ENCODE measurements at places on chromosomes 2 and 18.

DNA sequence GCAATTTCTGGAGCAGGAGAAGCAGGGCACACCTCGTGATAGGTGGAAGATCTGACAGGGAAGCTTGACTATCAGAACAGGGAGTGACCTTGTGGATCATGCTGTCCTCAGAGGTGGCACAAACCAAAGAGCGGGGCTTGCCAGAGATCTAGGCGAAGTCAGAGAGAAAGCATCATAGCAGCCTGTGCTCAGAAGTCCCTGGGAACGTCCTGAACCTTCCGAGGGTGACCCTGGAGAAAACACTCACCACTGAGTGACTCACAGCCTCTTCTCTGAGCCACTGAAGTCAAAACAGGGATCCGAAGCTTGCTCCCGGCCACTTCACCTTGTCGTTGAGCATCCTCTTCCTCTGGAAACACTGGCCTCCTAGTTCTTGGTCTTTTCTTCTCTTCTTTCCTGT, 56.7 kb downstream of the IL1R2 start:
- no peak for DNase-seq

- DNase-seq, result no peak
Observed at GRCh38 chr18:71485611-71486010, 1058.5 kb downstream of the CBLN2 start.

DNA sequence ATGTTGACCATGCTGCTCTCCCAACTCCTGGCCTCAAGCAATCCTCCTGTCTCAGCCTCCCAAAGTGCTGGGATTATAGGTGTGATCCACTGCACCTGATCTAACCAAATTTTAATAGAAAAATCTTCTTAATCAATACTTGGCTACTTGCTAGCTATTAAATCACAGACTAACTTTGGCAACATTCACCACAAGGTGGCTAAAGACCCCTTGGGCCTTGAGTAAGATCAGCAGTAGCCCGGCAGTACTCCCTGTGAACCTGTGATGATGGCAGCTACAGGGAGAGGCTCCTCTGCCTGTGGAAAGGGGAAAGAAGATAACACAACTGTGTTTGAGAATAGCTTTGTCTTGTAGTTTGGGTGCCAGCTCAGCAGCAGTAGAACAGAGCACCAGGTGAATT, 102.9 kb downstream of the SLC39A10 start:
- DNase-seq, result no peak

DNA sequence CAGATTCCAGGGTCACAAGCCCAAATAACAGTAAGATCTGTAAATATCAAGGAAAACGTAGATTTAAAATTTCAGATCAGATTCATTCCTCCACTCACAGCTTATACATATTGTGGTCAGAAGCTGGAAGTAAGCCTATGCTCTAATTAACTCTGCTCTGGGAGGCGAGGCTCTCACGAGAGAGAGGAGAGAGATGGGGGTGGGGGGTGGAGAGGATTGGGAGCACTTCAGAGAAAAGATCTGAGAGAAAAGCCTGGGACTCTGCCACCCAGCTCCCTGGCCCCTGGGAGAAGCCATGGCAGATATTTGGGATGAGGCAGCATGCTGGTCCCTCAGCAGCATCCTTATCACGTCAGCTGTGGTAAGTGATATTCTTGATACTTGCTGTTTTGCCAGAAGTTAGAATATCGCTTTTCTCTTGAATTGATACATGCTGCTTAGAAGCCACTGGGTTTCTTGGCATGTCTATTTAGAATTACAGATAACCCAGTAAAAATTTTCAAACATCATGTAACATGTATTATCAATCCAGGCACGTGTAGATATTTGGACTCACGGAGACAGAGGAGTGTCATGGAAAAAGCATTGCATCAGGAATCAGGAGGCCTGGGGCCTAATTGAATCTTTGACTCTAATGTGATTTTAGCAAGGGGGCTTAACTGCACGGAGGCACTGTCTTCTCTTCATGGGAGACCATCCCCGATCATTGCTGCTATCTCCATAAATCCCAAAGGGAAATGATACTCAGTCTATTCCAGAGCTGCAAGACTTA, 265.4 kb downstream of the HRH4 start:
- DNase-seq, result no peak

DNA sequence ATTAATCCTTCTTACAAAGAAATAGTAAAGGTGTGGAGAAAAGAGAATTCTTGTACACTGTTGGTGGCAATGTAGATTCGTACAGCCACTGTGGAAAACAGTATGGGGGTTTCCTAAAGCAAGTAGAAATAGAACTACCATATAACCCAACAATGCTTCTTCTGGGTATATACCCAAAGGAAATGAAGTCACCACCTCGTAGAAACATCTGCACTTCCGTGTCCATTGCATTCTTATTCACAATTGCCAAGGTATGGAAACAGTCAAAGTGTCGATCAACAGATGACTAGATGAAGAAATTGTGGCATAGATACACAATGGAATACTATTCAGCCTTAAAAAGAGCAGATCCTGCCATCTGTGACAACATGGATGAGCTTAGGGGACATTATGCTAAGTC, 93.4 kb upstream of the TGIF1 start:
- DNase-seq, result no peak

- DNase-seq, result no peak
Observed at GRCh38 chr18:71018816-71019215, 730.0 kb downstream of the SOCS6 start.

DNA sequence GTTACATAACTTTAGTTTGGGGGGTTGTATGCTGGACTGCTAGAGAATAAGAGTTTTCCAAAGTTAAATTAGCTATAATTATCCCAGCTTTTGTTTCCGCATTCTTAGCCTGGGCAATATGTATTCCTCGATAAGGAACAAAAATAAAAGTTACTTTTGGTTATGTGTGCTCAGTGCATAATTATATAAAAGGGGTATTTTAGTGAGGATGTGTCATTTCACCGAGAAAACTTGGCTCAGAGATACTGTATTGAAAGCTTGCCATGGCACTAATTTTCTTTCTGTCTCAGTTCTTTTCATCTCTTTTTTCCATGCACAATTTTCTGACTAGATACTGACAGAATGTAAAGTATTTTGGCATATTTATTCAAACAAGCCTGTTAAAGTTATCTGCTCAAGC, 28.2 kb downstream of the ARHGAP15 start:
- DNase-seq, result no peak

- no peak for DNase-seq
Observed at GRCh38 chr2:60602388-60602787, 48.9 kb upstream of the BCL11A start.

GRCh38 chr18:59156316-59156715, 16.6 kb downstream of the SEC11C start:
- DNase-seq, result no peak

GRCh38 chr18:35519148-35519899, 21.6 kb upstream of the INO80C start:
- DNase-seq, result no peak

- DNase-seq, result peak; percentile 21
Observed at GRCh38 chr2:25250331-25251070, 82.1 kb upstream of the POMC start.

DNA sequence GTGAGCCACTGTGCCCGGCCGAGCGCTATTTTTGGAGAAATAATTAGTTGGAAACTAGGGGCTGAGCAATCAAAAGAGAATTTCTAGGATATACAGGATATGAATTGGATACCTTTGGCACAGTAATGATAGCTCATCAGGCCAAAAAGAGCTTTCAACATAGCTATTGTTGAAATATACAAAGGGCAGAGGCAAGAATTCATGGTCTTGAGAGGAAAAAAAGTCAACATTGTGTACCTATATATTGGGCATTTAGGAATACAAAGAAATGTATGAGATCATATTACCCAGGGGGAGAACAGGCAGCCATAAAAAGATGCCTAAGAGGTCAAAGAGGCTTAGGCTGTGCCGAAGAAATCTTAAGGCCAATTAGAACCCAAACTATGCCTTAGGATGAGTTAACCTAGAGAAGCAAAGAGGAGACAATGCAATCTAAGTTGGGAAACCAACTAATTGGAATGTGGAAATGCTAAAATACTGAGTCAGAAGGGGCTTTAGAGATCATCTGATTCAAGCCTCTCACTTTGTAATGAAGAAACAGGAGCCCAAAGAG, 99.0 kb downstream of the RBBP8 start:
- DNase-seq, result no peak

- no peak for DNase-seq
Observed at GRCh38 chr2:168439536-168439935, 16.5 kb upstream of the CERS6 start.
